ENCODE measurements at places on chromosomes 7 and 10. TPM values are rescaled to one million over a fixed set of nuclear protein-coding genes. Genes with fewer than 3 reads are reported as not detected.
A peak's percentile ranks its signal among the peaks of the same experiment; 100 is the strongest.

GRCh38 chr10:89904755-89905154 is 203.4 kb downstream of the KIF20B start:
- no peak for DNase-seq

DNA sequence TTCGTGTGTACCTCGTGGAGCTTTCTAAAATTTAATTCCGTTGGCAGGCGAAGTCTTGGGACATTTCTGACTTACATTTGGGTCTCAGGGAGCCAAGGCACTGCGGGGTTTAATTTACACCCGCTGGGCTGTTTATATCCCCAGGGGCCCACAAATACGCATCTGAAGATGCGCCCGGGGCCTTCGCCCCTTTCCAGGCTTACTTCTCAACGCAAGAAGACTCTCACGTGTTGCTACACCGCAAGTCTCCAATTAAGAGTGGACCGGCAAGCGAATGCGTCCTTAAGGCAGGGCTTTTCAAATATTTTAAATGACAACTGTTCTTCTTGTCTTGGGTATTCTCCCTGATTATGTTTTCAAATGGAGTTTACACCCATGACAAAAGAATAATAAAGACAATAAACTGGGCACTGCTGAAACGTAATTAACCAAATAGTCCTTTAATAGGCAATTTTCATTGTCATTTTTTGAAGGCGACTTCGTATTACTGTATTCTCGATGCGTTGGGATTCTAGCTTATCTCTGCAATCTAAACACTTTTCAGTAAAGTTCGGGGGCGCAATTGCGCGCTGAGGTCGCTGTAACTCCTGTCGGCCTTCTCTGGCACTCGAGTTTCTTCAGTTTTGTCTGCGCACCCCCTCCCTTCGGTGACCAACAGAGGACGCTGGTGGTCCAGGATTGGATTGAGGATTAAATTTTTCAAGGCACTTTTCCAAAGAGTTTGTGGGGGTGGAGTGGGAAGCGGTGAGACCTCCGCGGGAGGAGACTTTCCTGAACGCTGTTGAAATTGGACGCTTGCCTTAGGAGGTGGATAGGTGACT is 837 bp upstream of the IGFBP3 start:
- DNase-seq = peak; percentile 79

DNA sequence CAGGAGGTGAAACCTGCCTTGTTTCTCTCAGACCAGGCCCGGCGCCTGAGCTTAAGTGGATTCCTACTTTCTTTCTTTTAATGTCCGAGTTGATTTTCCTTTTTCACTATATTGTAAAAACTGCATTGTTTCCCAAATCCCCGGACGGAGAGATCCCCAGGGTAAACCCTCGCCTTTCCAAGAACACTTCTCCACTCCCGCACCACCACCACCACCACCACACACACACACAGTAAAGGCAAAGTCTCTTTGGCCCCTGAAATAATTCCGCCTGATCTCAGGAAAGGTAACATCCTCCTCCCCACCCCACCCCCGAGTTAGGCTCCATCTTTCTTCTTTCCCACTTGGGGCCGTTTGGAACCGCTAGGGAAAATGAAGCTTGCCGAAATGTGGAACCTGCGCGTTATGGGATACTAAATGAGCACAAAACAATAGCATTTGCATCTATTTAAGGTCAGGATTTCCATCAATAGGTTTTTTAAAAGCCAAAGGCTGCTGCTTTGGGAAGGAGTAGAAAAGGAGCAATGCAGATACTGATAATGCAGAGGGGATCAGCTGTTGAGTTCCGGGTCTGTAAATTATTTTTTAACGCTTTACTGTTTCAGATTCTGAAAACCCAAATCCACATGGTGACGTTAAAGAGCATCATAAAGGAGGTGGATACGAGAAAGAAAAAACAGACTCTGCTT is 2.5 kb downstream of the HPSE2 start:
- no peak for DNase-seq

Gene LRRC18
- polyA plus RNA-seq = not detected

GRCh38 chr7:18831943-18832342 is 285.5 kb downstream of the TWIST1 start:
- no peak for DNase-seq

DNA sequence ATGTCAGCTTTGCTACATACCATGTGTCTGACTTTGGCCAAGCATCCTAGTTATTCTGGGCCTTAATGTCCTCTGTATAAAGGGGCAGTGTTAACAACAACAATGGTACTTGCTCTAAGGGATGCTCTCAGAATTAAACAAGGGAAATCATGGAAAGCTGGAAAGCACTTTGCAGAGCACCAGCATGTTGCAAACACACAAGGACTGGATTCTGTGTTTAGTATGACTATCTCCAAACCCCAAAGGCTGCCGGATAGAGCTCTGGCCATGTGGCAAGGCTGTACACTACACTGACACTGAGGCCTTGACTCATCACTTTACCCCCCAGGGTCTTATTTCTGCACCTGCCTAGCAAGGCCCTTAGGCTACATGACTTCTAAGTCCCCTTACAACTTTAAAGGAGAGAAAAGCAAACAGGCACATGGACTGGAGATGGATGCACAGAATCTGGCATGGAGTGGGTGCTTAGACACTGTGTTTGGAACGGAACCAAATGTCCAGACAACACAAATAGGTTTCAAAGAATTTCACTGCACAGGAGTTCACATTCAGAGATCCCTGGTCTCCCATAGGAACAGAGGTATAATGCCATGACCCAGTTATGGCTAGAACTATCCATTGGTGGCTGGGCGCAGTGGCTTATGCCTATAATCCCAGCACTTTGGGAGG is 74.6 kb downstream of the FAM13C start:
- no peak for DNase-seq

- no peak for DNase-seq
Observed at GRCh38 chr10:125144206-125144605, 16.2 kb downstream of the CTBP2 start.

GRCh38 chr7:98978672-98979071 is 100.3 kb downstream of the TRRAP start:
- no peak for DNase-seq

Gene KLF14
- 0.47 TPM for polyA plus RNA-seq

- no peak for DNase-seq
Observed at GRCh38 chr10:44513591-44513990, 128.7 kb upstream of the CXCL12 start.

Gene MRPS16
- 89.3 TPM for polyA plus RNA-seq

- DNase-seq = no peak
Observed at GRCh38 chr7:143256932-143257331, 6.3 kb upstream of the GSTK1 start.

GRCh38 chr7:30935569-30935877 is 23.9 kb downstream of the AQP1 start:
- no peak for DNase-seq

DNA sequence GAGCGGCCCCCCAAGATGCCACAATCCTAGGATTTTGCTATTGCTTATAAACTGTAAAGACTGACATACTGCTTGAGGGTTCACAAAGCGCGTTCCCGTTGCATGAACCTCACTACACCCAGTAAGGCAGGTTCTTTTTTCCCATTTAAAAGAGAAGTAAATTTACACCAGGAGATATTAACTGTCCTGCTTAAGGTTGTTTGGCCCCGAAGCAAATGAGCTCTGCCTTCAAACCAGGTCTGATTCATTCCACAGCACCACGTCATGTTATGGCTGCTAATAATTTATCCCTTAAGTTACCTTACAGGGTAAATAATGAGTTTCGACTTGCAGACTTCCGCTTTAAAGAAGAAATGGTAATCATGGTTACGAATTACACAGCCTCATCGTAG is 559 bp upstream of the FKBP14 start:
- DNase-seq = peak; percentile 36

Gene ASB15
- 1.9 TPM for polyA plus RNA-seq

- no peak for DNase-seq
Observed at GRCh38 chr10:28738200-28738599, 60.9 kb downstream of the BAMBI start.

GRCh38 chr10:20990604-20991003 is 93.5 kb upstream of the NEBL start:
- no peak for DNase-seq

Gene SLC39A12
- polyA plus RNA-seq = not detected

GRCh38 chr7:93006480-93007095 is 111.2 kb downstream of the SAMD9 start:
- no peak for DNase-seq

- no peak for DNase-seq
Observed at GRCh38 chr7:78092331-78092730, 293.8 kb downstream of the PHTF2 start.

DNA sequence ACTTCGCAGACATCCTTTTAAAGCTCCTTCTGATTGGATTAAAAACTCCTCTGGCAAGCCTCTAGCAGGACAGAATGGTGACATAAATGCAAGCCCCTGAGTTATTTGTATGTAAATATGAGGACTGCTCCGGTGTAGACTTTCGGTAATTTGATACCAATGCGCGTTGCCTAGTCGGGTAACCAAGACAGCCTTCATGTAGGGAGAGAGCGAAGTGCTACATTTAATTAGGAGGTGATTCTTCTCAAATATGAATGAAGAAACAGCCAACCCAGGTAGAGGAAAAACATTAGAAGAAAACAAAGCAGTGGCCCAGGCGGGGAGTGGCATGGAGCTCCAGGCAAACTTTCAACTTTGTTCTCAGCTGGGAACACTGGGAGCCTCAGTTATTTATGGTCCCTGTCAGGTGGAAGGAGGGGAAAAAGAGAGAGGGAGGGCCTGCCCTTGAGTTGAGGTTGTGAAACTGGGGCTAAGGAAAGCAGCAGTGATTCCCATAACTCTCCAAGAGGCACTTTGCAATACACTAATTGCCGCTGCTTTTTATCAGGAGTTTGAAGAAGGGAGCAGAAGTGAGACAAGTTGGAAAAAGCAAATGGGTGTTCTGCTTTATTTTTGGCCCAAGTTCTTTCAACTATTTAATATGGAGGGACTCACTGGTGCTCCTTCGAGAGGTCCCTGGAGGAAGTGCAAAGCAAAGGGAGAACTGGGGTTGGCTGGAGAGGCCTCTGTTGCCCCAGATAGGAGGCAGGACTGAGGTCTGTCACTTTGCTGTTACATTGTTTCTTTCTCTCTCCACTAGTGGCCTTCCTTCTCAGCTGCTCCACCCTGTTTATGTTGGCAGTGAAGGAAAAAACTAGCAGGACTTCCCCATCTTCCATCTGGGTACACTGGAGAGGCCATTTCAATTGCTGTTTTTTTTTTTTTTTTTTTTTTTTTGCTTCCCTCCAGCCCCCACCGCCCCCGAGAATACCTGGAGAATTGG is 234.6 kb upstream of the CCDC6 start:
- peak; percentile 91 for DNase-seq

Gene SEMA3A
- polyA plus RNA-seq = 15.1 TPM

GRCh38 chr10:72308320-72308987 is 34.7 kb downstream of the DDIT4 start:
- no peak for DNase-seq

GRCh38 chr10:29648114-29648982 is 13.6 kb upstream of the SVIL start:
- no peak for DNase-seq

DNA sequence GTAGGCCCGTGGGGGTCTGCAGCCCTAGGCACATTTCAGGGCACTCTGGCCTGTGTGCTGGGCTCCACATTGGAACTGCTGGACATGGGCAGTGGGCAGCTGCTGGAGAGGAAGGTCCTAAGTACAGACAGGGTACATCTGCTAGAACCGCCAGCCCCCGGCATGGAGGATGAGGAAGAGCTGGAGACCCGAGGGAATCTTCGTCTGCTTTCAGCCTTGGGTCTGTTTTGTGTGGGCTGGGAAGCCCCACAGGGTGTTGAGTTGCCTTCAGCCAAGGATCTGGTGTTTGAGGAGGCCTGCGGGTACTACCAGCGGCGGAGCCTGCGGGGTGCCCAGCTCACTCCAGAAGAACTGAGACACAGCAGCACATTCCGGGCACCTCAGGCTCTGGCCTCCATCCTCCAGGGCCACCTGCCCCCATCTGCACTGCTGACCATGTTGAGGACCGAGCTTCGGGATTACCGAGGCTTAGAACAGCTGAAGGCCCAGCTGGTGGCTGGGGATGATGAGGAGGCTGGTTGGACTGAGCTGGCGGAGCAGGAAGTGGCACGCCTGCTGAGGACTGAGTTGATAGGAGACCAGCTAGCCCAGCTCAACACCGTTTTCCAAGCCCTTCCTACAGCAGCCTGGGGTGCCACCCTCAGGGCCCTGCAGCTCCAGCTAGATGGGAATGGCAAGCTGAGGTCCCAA is 1.4 kb downstream of the HPS6 start:
- no peak for DNase-seq

DNA sequence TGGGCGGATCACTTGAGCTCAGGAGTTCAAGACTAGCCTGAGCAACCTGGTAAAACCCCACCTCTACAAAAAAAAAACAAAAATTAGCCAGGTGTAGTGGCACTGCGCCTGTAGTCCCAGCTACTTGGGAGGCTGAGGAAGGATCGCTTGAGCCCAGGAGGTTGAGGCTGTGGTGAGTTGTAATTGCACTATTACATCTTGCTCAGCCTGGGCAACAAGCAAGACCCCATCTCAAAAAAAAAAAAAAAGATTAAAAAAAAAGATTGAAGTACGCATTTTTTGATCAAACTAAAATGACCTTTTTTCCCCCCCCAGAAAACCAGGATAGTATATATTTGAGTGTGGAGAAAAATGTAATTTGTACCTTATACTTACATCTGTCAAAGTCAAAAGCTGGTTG is 10.6 kb downstream of the ZC3HC1 start:
- DNase-seq = no peak

Gene CFAP70
- 22.6 TPM for polyA plus RNA-seq

GRCh38 chr7:105748701-105749100 is 127.7 kb downstream of the ATXN7L1 start:
- DNase-seq = no peak

Gene TMEM236
- 0.43 TPM for polyA plus RNA-seq

GRCh38 chr7:94423863-94424735 is 29.4 kb downstream of the COL1A2 start:
- no peak for DNase-seq

DNA sequence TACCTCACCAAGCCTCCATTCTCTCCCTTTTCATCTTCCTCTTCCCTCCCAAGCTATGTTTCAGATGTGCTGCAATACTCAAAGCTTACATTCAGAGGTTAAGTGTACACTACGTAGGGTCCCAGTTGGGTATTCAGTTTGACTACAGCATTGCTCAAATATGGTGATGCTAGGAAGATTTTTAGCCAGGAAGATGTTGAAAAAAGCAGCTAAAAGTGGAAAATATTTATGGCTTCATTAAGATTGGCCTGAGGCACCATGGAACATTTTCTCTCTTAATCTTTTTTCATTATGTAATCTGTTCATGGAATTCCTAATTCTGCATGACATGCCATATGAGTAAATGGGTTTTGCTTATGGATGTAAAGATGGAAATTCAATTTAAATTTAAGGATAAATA is 72.0 kb upstream of the ABCB5 start:
- DNase-seq = no peak

- DNase-seq = no peak
Observed at GRCh38 chr10:128848810-128849209, 618.2 kb upstream of the MGMT start.

DNA sequence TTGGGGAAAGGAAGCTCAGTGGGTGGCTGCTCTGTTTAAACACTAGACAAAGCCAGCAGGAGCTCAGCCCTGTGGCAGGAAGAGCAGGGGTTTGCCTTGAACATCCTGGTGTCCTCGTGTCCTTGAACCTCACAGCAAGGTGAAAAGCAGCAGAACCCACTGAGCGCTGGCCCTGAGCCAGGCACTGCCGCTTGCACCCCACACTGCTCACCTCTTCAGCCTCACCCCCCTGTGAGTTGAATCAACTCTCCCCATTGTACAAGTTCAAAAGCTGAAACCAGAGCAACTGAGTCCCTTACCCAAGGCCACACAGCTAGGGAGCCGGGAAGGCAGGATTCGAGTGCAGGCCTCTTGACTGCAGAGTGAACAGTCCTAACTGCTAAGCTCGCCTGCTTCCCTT is 32.0 kb downstream of the SLC29A3 start:
- no peak for DNase-seq
